ENCODE measurements at places on chromosomes 7 and 10.

DNA sequence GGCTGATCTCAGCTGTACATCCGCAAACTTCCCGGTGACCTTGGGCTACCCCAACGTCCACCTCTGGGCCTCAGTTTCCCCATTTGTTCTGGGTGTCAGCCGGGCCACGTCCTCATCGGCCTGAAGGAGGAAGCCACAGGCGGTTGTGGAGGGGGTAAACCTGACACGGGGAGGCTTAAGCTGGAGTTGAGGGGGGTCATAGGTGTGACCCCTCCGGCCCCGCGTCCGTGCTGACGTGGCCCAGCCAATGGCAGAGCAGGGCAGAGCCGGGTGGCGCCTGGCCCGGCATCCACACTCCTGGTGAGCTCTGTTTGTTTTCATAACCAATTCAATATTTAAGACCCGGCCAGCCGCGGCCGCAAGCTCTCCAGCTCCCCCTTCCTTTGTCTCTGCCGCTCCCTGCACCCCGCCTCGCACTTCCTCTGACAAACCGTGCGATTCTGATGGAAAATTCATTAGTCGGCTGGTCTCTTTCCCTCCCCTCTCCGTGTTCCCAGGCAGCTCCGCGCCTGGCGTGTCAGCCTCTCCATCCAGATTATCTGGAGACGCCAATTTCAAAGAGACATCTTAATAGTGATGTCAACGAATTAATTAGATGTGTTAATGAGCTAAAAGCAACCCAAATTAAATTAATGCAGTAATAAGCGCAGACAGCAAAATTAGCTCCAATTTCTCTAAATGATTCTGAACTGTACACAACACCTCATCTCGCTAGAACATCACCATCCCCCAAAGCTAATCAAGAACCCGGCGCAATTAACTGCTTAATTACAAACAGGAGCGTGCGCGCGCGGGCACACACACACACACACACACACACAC, 55.4 kb downstream of the MICALL2 start:
- no peak for DNase-seq

GRCh38 chr7:142176901-142177300, 65.4 kb downstream of the MGAM2 start:
- DNase-seq = no peak

- DNase-seq = no peak
Observed at GRCh38 chr10:61990761-61991135, 89.2 kb downstream of the ARID5B start.

GRCh38 chr10:92108120-92108519, 182.8 kb downstream of the CPEB3 start:
- no peak for DNase-seq

- no peak for DNase-seq
Observed at GRCh38 chr10:121736315-121737130, 138.3 kb upstream of the FGFR2 start.

DNA sequence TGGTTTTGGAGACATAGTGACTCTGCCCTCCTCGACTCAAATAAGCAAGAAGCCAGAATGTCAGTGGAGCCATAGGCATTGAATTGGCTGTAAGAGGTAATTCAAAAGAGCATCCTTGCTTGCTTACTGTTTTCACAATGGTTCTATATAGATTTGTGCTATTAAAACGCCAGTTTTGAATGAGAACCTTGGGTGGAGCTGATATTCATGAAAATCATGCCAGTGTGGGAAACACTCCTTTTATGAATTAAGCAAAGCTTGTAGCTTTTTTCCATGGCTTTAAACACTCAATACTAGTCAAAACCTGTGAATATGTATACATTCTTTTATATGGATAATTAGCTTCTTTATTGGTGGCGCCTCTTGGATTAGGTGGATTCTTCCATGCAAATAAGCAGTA, 252.5 kb downstream of the SLC25A13 start:
- no peak for DNase-seq

GRCh38 chr7:28575241-28575643, 162.9 kb downstream of the CREB5 start:
- DNase-seq = no peak

- DNase-seq = no peak
Observed at GRCh38 chr7:70068531-70068930, 470.3 kb downstream of the AUTS2 start.

DNA sequence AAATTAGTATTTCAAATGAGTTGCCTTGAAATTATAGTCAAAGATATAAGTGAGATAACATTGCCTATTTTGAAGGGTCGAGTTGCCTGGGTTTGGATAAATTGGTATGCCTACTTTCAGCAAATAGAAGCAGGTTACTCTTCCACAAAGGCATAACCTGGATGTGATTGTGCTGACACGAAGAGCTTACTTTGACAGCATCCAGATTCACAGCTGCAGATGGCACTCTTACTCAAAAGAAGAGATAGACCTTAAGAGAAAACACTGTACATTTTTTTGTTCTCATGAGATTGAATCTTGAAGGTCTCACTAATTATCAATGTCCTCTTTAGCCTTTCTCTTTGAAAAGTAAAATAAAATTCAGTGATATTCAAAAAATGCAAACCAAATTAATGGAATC, 1338.7 kb downstream of the REEP3 start:
- no peak for DNase-seq

GRCh38 chr10:110535958-110536891, 31.3 kb upstream of the SMC3 start:
- peak; percentile 6 for DNase-seq

DNA sequence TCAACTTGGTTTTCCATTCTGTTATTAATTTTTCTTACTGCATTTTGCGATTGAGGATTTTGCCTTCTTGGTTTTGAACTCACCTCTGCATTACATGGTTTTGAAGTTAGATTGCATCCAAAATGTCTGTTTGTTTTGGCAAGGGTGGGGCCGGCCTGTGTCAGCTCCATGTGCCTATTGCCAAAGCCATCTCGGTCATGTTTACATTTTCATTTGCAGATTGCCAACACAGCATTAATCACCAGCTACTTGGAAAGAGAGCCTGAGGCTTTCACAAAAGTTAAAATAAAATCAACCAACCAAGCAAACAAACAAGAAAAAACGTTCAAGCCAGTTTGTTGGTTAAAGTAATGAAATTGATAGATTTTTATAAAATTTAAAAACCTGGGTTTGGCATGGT, 695.8 kb downstream of the TYW1 start:
- no peak for DNase-seq

- DNase-seq = no peak
Observed at GRCh38 chr10:131160219-131160875, 151.2 kb downstream of the TCERG1L start.

DNA sequence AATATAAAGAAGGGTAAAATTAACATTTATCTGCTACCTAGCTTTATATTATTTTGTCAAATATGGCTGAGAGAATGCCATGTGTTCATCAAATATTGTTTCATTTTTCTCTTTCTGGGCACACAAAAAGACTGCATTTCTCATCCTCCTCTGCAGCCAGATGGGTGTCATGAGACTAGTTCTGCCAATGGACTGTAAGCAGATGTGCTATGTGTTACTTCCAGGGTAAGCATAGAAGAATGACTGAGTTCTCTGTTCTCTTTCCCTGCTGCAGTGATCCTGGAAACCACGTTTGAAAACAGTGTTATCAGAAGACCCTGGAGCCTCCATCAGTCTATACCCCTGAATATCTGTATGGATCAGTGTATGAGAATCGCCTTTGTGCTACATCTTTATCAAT, 24.1 kb upstream of the SLK start:
- DNase-seq = no peak

DNA sequence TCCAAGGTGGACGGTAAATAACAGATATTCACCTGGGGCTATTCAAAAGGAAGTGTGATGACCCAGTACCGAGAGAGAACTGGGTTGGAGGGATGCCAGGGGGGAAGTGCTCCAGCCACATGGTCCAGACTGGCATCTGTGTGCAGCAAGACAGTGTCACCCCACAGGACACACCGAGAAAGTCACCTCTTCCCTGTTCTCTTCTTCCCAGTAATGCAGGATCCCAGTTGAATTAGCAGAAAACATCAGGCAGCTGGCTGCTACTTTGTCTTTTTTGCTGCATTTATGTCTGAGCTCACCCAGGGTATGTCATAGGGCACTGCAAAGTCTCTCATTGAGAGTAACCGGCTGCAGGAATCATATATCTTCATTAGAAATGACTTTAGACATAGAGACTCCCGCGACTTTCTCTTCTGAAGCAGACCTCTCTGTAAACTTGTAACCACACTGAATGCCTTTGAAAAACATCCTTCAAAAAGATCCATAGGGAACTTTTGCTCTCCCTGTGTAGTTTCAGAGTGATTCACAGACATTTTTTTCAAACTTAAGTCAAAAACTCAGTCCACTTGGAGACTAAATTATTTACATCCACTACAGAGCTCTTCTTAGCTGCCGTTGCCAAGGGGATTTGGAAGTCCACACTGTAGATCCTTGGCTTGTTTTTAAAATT, 609.0 kb upstream of the DPP6 start:
- no peak for DNase-seq

DNA sequence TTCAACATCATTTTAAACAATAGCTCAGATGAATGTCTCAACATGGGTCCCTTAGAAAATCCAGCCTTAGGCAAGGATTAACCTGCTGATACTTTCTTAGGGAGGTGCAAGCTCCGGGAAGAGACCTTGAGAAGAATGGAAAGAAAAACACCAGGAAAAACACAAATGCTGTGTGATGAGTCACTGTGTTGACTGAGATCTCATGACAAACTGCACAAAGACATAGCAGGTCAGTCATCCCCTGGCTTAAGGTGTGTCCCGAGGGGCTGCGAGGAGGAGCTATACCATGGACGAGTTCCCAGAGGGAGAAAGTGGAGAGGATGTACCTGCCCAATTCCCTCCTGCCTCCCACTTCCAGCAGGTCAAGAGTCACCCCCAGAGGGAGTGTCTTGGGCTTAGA, 98.0 kb downstream of the TEX36 start:
- DNase-seq = no peak

GRCh38 chr10:74039561-74040145, 41.7 kb downstream of the VCL start:
- DNase-seq = no peak

DNA sequence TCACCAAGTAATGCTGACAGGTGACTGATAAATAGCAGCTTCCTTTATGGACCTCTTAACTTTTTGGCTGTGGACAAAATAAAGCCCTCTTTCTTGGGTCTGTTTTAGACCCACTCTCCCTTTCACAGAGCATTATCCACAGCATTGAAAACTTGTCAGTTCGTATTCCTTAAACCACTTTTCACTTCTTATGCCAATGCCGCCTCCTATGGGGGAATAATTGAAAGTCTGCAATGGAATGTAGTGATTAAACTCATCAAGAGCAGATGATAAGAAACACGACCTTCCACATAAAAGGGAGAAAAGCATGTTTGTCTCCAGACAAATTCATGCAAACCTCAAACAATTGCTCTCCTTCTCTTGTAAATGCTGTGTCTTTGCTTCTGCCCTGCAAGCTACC, 153.4 kb downstream of the SORCS1 start:
- DNase-seq = no peak

GRCh38 chr10:79026341-79026761, 42.4 kb upstream of the ZMIZ1 start:
- no peak for DNase-seq

- DNase-seq = no peak
Observed at GRCh38 chr7:143049362-143049761, 2.8 kb upstream of the OR6V1 start.

DNA sequence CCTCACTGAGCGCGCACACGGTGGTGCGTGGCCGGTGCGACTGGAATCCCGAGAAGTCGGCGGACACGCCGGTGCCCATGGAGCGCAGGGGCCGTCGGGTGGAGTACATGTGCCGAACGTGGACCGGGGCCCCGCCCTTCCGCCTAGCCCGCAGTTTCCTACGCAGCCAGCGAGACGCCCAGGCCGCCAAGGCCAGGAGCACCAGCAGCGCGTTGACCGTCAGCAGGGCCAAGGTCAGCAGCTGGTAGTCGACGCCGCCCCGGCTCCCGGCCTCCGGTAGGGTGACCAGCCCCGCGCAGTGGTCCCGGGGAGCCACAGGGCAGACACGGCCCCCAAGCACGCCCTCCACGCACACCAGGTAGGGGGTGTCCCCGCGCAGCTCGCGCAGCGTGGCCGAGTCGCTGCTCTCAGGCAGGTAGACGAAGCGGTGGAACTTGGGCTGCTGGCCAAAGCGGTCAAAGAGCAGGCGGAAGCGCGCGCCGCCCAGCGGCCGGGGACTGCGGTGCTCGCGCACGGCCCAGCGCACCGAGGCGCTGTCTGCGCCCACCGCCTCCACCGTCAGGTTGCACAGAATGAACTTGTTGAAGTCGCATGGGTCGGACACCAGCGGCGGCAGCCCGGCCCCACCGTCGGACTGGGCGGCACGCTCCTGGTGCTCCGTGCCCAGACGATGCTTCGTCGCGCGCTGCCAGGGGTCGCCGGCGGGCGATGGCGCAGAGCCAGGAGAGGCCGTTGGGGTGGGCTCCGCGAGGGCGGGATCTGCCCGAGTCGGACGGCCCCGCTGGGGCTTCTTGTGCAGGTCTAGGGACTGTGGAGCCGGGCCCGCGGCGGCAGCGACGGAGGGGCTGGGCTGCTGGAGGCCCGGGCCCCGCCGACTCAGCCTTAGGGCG, 2.2 kb downstream of the TRIL start:
- peak; percentile 18 for DNase-seq

GRCh38 chr7:90579181-90579688, 16.9 kb upstream of the CDK14 start:
- no peak for DNase-seq

- DNase-seq = no peak
Observed at GRCh38 chr10:25130906-25131305, 43.9 kb upstream of the GPR158 start.

DNA sequence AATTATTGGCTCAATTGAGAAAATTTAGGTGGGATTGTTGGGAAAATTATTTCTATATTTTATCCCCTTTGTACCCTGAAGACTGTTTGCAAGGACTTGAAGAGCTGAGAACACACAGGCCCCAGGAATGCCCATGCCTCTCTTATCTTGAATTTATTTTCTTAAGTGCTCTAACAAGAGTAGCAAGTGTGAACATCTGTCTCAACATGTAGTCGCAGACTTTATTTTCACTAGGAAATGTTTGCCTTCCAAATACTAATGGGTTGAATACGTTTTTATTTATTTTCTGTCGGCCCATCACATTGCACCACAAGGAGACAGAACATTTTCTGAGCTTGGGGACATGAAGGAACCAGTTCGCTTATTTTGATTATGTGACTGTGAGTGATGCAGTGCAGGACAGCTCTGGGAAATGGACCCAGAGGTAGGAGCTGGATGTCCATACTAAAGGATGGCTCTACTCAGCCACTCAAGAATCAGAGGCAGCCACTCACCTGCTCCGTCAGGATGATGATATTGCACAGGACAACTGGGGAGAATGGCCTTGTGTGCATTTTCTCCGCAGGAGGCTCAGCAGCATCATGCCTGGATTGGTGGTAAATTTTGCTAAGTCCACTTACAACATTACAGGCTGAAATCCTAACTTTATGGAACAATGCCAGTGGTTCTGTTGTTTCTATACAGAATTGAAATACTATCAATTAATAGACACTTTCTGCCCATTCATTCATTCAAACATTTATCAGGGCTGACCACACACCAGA, 332.7 kb downstream of the FGFR2 start:
- DNase-seq = no peak

Data from CD8-positive, alpha-beta T cell (primary cell).